ENCODE measurements at places on chromosomes 3 and 15.

DNA sequence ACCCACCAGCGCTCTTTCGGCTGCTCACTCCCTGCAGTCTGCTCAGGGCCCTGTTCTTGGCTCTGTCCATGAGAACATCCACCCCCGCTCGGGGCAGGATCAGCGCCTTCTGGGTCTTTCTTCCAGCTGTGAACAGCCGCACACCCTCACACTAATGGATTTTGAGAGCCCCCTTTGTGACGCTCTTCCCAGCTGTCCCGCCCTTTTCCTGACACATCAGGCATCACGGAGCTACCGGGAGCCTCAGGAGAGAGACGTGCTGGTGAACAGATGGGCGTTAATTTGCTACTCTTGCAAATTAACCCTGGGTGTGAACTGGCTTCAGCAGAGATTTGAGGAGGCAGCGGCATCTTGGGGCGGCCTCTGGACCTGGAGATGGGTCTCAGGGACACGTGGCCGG is 113.0 kb downstream of the TMEM266 start:
- no peak for DNase-seq

DNA sequence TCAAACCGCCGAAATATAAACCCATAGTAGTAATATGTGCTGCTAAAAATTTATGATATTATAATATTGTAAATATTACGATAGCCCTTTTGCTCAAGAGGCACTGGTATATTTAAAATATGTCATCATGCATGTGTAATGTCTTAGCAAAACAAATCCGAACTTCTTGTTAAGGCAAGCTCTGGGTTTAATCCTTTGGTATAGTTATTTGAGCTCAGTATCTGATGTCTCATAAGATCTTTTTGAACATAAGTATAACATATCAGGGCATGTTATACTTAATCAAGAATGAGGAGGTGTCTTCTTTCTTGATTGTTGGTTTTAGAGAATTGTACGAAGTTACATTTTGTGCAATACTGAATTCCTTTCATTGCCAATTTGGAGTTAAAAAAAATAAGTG is 154.1 kb upstream of the CBLB start:
- no peak for DNase-seq

DNA sequence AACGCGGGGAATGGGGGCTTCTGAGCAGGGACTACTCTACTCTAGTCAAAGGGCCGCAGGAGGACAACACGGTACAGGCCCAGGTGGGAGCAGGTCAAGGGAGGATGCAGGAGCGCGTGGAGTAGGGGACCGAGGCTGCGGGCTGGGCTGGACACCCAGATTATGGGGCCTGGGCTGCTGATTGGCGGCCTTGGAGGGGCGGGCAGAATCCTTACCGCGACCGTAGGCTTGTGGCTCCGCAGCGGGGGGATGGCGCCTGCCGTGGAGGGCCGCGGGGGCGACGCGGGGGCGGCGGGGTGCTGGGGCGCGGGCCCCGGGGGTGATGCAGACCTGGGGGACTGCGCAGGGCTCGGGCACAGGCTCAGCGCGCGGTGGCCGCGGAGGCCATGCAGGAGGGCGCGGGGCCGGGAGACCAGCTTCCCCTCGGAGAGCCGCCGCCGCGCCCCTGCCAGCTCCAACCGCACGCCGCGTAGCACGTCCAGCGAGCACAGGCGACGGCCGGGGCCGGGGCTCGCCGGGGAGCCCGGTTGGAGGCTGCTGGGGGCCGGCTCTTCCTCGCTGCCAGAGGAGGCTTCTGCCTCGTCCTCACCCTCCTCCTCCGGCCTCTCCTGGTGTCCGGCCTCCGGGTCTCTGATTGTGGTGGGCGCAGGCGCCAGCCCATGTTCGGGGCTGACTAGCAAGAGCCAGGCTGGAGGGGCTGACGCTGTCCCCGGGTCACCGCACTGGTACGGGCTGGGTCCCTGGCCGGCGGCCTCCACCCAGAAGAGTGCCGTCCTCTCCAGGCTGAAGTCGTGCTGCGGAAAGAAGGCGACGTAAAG is 12.9 kb downstream of the UBAP1L start:
- peak; percentile 78 for DNase-seq

DNA sequence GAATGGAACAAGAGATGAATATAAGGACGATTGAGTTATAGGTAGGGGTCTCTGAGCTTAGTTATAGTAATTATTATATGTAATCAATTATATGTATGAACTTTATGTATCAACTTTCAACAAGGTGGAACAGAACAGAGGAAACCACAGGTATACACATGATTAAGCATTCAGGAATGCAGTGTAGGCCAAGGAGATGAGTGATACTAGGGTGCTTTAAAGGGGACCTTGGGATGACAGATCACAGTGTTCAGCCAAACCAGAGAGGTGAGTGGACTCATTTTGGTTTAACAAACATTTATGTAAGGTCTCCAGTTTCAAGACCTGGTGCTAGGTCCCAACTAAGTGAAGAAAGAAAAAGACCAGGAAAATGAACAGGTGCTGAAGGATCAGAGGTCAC is 895.5 kb downstream of the ROBO2 start:
- no peak for DNase-seq

GRCh38 chr15:47997195-47998080 is 123.4 kb upstream of the SLC24A5 start:
- DNase-seq: no peak

DNA sequence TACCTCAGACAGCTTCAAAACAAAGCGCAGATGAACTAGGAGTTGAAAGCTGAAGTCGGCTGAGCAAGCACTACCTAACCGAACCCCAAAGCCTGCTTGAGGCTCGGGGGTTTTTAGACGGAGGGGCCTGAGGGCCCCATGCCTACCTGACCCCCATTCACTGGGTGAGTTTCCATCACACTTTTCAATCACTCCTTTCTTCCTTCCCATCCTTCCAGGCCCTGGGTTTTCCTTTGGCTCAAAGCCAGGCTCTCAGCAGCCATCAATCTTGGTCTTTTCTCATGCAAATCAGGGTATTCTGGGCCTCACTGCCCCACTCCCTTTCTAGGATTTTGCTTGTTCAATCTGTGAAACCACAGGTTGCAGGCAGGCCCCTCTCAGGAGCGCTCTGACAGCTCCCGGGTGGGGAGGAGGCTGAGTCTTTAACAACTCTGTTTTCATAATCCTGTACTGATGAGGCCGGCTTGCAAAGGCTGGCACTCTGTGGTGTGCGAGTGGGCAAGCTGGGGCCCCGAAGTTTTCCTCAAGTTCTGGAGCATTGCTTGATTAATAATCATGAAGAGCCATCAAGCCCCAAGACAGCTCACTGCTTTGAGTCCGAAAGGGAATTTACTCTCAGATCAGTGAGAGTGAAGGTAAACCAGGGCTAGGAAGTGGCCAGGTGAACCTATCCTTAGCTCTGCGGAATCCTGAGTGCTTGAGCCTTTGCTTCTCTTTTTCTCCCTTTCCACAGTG is 97.6 kb downstream of the FRMD4B start:
- peak; percentile 60 for DNase-seq

DNA sequence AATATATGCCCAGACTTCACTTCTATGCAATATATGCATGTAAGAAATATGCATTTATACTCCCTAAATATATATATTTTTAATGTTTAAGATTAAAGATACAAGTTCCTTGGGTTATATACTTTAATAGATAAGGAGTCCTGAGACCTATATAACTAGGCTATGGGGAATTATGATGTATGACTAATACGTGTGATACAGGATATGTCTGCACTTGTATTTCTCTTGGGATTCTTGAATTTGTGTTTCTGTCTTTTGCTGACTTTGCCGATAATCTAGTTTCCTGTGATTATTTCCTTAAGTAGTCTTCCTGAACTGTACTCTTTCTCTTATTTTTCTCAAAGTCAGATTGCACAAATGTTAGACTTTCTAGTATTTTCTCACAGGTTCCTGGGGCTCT is 109.6 kb downstream of the PIK3CB start:
- no peak for DNase-seq

DNA sequence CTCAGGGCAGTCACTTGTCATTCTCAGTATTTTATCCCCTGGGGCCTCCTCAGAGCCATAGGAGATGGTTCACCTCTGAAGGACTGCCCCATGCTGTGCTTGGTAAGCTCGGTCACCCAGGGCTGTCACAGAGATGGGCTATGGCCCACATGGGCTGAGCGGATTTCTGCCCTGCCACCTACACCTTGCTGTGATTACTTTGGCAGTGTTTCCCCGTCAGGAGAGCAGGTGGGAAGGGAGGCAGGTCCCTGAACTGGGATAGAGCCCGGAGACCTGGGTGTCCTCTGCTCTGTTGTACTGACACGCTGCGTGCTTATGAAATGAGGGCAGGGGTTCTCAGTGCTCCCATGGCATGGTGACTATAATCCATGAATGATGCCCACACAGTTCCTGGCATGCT is 48.9 kb downstream of the APBA2 start:
- peak; percentile 23 for DNase-seq

DNA sequence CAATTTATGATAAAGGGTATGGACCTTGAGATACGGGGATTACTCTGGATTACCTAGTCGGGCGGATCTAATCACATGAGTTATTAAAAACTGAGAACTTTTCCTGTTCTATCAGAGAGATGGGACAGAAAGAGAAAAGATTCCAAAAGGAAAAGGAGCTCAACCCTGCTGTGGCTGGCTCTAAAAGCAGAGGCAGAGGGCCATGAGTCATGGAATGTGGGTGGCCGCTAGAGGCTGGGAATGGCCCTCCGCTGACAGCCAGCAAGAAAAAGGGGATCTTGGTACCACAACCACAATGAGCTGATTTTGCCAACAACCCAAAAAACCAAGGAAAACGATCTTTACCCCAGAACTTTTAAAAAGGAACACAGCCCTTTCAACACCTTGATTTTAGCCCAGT is 210.0 kb downstream of the MAGI1 start:
- DNase-seq: no peak

DNA sequence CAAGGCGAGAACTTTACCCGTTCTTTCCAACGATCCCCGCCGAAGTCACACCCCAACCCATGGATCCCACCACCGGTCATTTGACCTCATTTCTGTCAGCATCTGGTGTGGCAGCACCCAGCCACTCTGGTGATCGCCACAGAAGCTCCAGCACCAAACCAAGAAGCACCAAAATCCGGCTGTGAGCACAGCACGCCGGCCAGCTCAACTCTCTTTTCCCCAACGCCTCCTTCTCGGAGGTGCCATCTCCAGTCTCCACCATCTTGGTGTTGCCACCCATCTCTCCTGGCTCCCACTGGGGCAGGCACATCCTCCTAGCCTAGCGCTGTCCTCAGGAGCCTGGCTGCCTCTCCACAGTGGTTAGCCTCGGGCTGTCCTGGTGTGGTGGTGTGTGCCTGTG is 6.5 kb downstream of the MUC4 start:
- no peak for DNase-seq

GRCh38 chr3:78724859-78725258 is 1042.9 kb downstream of the ROBO1 start:
- no peak for DNase-seq

- DNase-seq: no peak
Observed at GRCh38 chr3:130900959-130901358, 7.1 kb downstream of the ATP2C1 start.
